ENCODE measurements at places on chromosomes 3 and 15.

GRCh38 chr3:50318615-50319014 is 3.9 kb downstream of the HYAL2 start:
- no peak for DNase-seq

DNA sequence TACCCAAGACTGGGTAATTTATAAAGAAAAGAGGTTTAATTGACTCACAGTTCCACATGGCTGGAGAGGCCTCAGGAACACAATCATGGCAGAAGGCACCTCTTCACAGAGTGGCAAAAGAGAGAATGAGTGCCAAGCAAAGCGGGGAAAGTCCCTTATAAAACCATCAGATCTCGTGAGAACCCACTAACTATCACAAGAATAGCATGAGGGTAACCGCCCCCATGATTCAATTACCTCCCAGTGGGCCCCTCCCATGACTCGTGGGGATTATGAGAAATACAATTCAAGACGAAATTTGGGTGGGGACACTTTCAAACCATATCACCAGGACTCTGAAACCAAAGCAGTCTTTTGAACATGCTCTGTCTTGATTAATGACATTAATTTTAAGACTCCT is 7.0 kb downstream of the RTP3 start:
- DNase-seq, result no peak

- DNase-seq, result no peak
Measured at GRCh38 chr3:101229681-101230080, 90.7 kb downstream of the IMPG2 start.

DNA sequence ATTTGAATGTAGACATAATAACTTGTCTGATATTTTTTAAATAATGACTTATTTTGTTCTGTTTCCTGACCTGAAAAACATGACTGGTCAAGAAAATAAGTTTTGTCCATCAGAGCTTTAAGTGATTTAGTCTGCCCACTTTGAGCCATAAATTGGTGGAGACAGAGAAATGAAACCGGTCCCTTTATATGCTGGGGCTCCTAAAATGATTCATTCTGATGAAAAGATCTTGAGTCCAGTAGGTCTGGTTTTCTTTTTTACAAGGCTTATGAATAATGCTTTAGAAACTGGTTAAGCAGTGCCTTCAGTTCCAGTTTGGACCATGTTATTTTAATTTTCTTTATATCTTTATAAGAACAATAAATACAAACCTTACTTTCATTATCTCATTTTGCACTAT is 293.2 kb downstream of the DIPK2A start:
- no peak for DNase-seq

DNA sequence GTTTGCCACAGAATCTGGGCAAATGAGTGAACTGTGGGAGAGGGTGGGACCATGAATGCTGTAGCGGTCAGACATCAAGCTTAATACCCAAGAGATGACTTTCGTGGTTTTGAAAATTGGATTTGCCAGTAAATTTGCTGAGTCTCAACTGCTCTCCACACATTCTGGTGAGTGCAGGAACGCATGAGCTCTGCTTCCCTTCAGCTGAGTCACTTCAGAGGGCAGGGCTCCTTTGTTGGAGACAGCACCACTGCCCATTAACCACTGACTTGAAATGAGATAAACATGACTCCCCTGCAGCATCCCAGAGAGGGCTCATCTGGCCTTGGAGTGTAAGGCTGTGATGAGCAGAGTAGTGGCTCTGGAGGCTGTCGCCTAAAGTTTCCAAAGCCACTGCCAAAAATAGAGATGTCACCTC is 22.6 kb downstream of the RARRES1 start:
- DNase-seq, result peak; percentile 95

DNA sequence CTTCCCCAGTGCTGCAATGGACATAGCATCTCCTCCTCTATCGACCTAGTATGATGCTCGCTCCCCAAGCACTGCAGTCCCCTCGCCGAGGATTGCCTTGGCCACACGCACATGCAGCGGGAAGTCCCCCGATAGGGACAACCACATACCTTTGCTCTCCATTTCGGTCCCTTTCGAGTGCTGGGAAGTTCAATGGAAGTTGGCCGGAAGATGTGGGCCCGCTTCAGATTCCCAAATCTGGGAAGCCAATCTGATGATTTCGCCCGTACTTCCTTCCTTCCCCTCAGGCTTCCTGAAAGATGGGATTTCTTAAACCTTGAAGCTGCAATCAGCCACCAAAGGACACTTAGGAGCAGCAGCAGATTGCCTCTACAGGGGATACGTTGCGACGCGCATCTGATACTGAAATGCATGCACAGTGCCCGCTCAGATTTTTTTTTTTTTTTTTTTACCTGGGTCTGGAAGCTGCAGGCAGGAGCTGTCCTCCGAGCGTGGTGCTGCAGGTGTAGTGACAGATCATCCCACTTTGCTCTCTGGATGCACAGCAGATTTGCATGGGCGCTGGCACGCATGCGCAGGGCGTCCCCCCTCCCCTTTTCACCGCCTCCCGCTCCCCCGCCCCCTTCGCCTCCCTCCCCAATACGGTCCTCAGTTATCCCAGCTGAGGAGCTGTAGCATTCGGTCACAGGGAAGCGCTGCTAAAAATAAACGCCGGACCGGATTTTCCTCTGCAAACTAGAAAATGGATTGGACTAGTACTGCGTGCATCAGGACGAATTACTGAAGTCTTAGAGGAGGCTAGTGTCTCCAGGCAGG is at the start of gene FGF12:
TSS of gene FGF12 (minus strand) at position 510 of the 816 bp plus-strand sequence.
- no peak for DNase-seq

DNA sequence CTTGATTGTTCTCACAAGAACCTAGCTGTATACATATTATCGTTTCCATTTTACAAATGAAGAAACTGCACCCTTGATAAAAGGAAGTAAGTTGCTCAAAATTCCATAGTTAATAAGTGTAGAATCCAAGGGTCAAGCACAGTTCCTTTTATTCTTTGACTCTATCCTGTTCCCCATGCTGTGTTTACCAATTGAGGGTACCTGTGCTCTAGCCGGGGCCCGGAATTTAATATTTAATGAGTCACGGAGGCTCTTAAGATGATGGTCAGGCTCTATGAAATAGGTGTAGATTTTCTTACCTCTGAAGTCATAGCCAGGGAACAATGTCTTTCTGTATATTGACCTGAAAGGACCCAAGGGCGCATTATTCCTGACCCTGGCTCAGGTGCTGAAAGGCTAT is 65.2 kb downstream of the LPP start:
- no peak for DNase-seq

DNA sequence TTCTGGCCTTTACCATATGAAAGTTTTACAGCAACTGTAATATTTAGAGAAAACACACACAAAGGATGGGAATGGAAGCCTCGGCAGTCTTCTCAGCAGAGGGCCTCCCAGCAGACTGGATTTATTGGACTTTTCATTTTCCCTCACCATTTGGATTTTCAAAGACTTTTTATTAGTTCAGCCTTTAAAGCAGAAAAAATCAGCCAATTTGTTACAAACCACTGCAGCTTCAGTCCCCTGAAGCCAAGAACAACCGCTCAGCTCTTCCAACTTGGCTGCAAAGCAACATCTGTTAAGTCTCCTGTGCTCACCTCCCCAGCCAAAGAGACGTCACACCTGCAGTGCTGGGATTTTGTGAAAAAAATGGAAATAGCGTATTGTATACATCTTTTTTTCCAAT is 120.8 kb downstream of the GMPS start:
- no peak for DNase-seq
